Dermis blood vessel endothelial cell (primary cell): ENCODE measurements at places on chromosomes 6 and 20.

- no peak for DNase-seq
These were observed 211.6 kb downstream of the WDR27 start for GRCh38 chr6:169490246-169490641.

- no peak for DNase-seq
These were observed 211.1 kb upstream of the RNF24 start for GRCh38 chr20:4226330-4227084.

DNA sequence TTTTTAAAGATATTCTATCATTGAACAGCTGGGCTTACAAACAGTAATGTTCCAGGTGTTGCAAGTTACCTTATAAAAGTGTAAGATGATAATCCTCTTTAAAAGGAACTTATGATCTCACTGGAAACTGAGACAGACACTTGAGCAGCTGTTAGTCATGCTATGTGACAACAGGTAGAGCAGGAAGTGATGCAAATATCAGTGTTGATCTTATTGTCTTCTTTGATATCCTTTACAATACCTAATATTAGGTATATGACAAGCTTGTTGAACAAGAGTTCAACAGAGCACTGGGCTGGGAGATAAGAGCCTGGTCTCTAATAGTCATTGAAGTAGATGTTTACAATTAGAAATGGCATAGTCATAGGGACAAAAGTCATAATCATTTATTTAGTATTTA is 150.0 kb downstream of the UBE3D start:
- no peak for DNase-seq

DNA sequence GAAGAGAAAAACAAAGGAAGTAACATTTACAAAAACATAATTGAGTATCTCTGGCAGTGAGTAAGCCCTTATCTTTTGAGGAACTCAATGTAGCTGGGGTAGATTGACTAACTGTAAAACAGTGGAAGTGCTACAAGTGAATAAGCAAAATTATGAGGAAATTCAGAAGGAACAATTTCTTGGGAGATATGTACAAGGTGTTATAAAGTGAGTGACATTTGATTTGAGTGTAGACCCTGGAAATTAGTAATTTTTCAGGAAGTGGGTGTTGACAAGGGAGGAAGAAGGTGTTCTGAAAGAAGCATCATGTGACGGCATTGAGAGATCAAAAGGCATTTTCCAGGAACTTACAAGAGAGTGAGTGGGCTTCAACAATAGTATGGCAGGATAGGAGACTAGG is 22.2 kb downstream of the XRN2 start:
- peak; percentile 60 for DNase-seq

GRCh38 chr20:20083807-20084206 is 31.5 kb downstream of the CFAP61 start:
- peak; percentile 45 for DNase-seq

DNA sequence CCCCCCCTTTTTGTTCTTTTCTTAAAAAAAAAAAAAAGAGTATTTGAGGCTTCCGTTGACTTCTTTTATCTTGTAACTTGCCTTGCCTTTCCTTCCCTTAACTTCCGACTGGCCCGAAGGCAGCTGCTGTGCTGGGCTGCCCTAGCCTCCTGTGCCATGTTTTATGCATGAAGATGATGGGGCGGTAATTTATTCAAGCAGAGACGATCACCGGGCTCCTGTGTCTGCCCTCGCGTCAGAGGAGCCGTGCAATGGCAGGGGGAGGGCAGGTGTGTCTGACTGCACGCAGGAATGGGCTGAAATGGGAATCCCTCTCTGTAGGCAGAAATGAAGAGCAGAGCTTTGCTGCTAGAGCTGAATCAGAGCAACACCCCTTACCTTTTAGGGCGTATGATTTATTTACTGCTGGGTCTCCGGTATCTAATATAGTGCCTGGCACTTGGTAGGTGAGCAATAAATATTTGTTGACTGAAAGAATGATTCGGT is 106.3 kb upstream of the RIPOR2 start:
- DNase-seq = no peak

GRCh38 chr20:47362361-47363219 is 6.1 kb upstream of the ZMYND8 start:
- no peak for DNase-seq
